ENCODE measurements at places on chromosomes 7 and 10.

GRCh38 chr10:42887734-42888503, 105.3 kb downstream of the BMS1 start:
- no peak for DNase-seq

DNA sequence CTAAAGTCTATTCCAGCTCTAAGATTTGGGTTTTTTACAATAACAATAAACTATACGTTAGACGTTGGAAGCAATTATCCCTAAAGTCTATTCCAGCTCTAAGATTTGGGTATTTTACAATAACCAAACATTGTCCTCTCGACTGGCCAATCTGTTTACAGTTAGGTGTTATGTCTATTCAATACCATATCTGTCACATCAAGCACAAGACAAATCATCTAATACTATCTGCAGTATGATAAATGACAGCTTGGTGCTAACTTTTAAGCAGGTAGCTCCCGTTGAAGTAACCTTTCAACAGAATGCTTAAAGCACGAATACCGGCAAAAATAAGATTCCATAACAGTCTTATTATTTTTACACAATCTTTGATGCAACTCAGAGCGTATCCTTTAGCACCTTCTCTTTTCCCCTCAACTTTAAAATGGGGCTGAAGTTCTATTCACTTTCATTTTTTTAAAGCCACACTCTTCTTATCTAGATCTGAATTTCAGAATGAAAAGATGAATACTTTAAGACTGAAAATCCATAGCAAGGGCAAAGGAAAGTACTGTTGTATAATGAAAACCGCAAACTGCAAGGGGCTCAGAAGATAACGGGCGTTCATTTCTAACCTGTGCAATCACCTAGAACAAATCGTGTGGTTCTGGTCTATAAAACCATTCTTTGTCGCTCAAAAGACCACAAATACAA, 925 bp downstream of the H2AZ2 start:
- no peak for DNase-seq

DNA sequence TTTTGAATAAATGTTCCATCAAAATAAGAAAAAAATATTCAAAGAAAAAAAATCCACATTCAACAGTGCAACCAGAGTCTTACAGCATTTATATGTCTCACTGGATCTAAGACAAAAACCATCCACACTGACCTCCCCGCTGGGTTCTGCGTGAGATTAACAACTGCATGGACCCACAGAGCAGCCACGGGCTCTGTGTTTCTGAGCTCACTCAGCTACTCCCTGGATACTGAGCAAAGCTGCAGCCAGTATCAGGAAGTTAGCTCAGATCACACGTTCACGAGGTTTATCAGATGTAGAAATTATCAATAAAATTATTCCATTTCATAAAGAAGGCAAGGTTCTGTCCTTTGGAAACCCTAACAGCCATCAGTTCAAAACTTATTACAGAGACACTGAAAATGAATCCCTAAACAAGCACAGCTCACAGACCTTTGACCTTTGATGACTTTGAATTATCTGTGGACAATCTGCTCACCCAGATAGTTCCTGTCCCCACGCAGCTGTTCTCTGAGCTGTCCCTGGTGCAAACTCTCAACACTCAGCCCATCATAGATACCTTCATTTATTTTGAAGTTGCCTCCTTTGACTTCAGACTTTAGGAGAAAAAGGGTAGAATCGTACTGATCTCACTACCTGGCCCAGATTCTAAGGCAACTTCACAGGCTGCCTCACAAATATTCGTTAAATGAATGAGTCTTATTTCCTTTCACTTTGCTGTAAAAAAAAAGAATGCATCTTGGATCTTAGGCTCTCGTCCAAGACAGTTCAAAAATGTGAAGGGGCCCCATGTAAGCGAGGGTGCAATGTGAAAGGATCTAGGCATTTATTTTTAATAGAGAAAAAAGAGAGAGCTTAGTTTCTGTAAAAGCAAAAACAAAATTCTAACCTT, 67.7 kb upstream of the SVIL start:
- peak; percentile 12 for DNase-seq

DNA sequence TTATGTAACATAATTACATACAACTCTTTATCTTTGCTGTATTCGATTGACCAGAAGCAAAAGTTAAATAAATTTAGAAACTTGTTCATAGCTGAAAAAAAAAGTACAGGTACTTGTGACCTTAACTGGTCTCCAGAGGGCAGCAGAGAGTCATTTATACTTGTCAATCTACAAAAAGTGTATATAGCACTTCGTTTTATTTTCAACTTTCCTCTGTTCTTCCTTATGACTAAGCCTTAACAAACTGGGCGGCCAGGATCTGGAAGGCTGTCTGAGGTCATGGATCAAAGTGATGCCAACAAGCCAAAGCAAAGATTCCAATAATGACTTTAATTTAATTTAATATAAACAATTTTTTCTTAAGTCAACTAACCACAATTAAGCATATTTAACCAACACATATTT, 29.8 kb downstream of the C10orf67 start:
- peak; percentile 21 for DNase-seq

GRCh38 chr7:149093228-149093627, 2.7 kb upstream of the ZNF786 start:
- no peak for DNase-seq

DNA sequence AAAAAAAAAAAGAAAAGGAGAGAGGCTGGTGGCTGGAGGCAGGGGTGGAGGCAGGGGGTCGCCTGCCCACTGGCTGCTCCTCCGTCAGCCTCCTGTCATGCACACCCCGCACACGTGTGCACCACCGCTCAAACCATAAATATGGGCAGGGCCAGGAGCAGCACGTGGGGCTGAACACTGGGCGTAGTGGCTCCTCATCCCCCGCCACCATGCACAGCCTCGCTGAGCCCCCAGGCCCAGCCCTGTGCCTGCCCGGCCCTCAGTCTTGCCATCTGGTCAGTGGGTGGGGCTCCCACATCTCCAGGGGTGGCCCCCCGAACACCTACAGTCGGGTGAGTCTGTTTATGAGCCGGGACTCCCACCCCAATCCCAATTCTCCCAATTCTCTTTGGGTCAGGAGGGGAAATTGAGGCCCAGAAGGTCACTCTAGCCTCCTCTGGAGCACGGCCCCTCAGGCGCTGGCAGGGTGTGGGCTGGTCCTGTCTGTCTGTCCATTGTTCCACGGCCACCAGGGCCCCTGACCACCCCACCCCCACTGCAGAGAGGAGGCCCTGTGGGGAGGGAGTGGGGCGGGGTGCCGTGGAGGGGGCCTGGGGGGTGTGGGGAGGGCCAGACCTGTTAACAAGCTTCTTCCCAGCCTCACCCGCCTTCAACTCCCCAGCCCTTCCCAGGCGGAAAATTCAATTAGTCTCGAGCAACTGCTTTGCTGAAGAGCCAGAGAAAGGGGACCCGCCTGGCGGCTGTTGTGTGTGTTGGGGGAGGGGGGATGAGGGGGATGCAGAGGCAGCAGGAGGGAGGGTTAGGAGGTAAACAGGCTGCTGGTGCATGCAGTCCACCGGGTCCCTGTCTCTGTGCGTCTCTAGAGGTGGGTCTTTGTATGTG, 19.5 kb upstream of the GRIFIN start:
- no peak for DNase-seq

DNA sequence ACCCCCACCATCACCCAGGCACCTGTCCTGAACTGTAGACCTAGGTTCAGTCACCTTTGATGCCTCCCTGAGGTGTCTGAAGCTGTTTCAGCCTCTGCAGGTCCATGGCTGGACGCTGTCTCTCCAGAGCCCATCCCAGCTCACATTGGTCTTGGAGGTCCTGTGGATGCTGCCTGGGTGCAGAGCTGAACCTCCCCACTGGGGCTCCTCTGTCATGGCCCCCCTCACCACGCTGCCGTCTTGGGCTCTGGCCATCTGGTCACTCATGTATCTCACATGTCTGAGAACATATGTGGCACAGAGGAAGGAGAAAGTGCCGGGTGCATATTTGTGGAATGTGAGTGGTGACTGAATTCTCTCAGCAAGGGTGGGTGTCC, 108.9 kb downstream of the NKX6-2 start:
- DNase-seq = no peak

DNA sequence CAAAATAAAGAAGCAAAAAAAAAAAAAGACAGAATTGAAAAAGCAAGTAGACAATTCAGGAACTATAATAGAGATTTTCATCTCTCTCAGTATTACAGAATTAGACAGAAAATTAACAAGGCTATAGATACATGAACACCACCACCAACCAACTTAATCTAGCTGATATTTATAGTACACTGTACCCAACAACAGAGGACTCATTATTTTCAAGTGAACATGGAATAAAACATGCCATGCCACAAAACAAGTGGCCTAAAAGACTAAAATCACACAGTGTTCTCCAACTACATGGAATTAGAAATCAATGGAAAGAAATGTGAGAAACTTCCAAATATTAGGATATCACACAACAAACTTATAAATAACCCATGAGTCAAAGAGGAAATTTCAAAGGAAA, 9.1 kb downstream of the TMEM168 start:
- no peak for DNase-seq

DNA sequence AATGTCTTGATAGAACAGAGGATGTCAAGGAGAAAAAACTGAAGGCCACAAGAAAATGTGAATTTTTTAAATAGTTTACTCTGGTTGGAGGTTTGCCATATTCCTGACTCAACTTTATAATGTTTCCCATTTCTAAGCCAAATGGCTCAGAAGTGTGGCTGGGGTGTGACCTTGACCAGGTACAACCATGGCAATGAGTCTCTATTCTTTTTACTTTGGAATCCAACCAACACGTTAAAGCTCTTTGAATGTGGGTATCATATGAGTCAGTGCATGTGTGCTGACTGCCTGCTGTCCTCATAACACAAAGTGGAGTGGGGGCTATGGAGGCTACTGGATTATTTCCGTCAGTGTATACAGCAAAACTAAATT, 33.5 kb upstream of the DLD start:
- DNase-seq = no peak

DNA sequence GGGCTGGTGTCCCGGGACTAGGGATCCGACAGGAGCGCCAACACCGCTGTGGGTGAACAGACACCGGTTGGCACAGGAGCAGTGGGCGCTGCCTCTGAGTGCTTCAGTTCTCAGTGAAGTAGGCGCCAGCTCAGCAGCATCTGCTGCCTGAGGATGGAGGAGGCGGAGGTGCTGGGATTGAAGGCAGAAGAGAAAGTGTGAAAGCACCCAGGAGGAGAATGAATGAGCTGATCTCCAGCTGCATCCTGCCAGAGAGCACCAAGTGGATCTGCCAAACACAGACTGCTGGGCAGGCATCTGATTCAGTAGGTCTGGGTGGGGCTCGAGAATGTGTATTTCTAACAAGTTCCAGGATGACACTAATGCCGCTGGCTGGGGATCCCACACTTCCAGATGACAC, 74.5 kb downstream of the LANCL2 start:
- peak; percentile 72 for DNase-seq

- DNase-seq = no peak
Measured at GRCh38 chr7:98073047-98073446, 33.6 kb upstream of the LMTK2 start.

GRCh38 chr7:135466442-135467206, 43.3 kb downstream of the CNOT4 start:
- DNase-seq = no peak

- peak; percentile 1 for DNase-seq
Measured at GRCh38 chr10:25226775-25227682, 52.2 kb downstream of the GPR158 start.

DNA sequence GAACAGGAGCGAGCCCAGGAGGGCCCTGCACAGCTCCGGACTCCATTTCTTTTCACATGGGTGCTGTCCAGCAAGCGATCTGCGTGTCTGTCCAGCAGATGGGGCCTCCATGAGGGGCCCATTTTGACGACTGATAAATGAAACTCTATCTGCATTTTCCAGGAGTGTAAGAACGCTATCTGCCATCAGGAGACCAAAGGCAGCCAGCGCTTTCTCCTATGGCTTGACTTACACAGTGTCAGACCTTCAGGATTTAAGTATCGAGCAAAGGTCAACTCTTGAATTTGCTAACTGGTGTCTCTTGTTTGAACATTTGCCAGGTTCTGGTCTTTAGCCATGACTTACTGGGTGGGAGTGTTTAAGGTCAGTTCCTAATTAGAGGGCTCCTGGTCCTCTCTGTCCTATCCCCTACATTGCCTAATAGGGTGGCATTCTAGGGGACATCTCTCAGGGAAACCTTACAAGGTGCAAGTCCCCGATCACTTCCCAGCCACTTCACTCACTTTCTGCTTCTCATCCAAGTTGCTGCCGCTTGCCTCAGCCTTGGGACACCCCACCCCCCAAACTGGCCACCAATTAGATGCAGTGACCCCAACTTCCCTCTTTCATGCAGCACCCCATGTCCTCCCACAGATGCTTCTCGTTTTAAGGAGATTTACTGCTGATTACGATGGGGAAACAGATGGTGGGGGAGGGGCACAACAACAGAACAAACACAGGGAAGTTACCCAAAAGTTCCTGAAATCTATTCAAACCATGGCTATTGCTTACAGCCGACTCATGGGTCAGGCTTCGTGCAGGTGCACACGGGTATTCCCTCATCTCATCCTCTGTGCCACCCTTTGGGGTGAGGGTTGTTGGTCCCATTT, 20.0 kb downstream of the VSIR start:
- no peak for DNase-seq

- no peak for DNase-seq
Measured at GRCh38 chr7:131546583-131547141, 9.8 kb downstream of the PODXL start.

GRCh38 chr10:114271075-114271778, 32.2 kb downstream of the VWA2 start:
- peak; percentile 36 for DNase-seq

- DNase-seq = no peak
Measured at GRCh38 chr7:109549471-109550193, 980.0 kb downstream of the DNAJB9 start.

GRCh38 chr7:136050462-136050847, 73.3 kb upstream of the MTPN start:
- DNase-seq = no peak

- no peak for DNase-seq
Measured at GRCh38 chr10:122884166-122884565, 4.8 kb upstream of the FAM24B start.

- no peak for DNase-seq
Measured at GRCh38 chr7:96277921-96278320, 44.0 kb downstream of the SLC25A13 start.

DNA sequence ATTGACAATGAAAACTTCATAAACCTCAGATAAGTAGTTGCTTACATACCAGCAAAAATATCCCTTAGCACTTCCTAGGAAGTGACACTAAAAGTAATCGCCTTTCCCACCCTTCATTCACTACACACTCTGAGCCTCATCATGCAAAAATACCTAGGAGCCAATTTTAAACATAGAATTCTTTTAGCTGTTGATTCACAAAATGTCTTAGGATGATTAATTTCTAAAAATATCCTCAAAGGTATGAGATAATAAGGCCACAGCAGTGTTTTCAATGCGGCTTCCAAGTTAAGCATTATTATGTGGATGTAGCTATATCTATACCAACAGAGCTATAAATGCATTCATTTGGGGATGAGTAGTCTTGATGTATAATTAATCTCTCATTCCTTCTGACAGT, 13.2 kb downstream of the DNAJC9 start:
- no peak for DNase-seq

GRCh38 chr10:58179238-58179637, 88.5 kb downstream of the IPMK start:
- DNase-seq = no peak
